ENCODE measurements at places on chromosomes 11 and 22.

- no peak for DNase-seq
Observed at GRCh38 chr11:7611411-7611810, 61.9 kb downstream of the CYB5R2 start.

GRCh38 chr11:68974421-68975194 is 6.2 kb downstream of the MRGPRD start:
- no peak for DNase-seq

- no peak for DNase-seq
Observed at GRCh38 chr22:39655831-39656230, 85.3 kb downstream of the CACNA1I start.

DNA sequence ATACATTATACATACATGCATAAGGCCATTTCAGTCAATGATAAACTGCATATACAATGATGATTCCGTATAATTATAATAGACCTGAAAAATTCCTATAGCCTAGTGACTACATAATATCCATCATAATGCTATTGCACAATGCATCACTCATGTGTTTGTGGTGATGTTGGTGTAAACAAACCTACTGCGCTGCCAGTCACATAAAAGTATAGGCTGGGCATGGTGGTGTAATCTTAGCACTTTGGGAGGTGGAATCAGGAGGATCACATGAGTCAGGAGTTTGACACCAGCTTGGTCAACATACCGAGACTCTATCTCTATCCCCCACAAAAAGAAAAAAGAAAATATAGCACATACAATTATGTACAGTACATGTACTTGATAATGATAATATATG is 163.7 kb upstream of the DDI1 start:
- DNase-seq = no peak

DNA sequence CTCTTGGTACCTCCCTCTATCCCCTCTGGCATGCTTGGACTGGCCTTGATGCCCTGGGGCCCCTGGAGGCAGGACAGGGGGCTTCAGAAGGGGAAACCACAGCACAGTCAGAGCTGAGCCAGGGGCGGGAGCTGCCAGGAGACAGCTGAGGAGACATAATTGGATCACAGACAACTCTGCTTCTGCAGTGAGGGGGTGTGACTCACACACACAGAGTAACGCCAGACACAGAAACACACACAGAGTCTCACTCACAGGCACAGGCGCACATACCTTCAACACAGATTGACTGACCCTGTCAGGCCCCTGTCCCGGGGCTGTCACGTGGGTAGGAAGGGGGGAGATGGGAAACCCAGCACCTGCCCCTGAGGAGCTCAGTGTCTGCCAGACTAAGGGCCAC is 20.6 kb downstream of the STARD10 start:
- peak; percentile 55 for DNase-seq

- no peak for DNase-seq
Observed at GRCh38 chr22:38030311-38031133, 26.7 kb upstream of the PICK1 start.

- DNase-seq = no peak
Observed at GRCh38 chr22:26675687-26676268, 18.4 kb downstream of the MIAT start.

GRCh38 chr22:44408829-44409192 is 89.2 kb downstream of the RTL6 start:
- DNase-seq = no peak

DNA sequence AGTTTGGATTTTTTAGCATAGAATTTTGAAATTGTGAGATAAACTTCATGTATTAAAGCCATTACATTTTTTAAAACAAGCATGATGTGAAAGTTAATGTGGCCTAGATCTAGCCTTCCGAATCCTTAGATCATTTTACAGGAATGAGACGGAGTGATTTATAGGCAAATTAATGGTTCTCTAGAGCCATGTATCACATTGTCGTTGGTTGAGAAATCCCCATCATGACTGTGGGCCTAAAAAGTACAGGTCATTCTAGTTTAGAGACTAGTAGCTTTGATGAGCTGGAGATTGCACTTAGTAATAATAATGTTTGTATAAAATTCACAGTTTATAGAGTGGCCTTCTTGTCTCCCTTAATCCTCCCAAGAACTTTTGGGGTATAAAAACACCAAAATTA is 7.1 kb downstream of the EWSR1 start:
- no peak for DNase-seq

GRCh38 chr22:32796865-32797573 is 4.5 kb upstream of the TIMP3 start:
- DNase-seq = peak; percentile 82

DNA sequence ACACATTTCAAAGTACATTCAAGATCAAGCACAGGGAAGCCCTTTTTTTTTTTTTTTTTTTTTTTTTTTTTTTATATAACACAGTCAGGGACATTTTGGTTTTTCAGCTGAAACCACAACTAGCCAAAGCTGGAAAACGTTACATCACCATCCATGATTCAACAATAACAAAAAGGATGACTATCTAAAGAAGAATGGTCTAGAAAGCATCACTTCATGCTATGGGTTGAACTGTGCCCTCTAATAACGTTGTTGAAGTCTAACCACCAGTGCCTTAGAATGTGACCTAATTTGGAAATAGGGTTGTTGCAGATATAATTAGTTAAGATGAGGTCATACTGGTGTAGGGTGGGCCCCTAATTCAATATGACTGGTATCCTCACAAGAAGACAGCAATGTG is 46.6 kb downstream of the MTMR2 start:
- DNase-seq = no peak

DNA sequence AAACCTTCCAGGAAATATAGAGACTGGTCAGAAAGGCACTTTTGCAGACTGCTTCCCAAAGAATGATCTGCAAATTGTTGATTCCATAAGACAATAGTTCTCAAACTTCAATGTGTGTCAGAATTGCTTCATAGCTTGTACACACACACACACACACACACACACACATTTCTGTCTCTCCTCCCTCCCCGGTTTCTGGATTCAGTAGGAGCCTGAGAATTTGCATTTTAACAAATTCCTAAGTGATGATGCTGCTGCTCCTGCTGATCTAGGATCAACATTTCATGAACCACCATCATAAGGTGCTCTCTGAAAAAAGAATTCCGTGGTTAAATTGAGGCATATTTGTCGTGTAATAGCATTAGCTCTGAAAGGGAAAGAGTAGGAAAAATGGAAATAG is 35.3 kb upstream of the FZD4 start:
- no peak for DNase-seq

DNA sequence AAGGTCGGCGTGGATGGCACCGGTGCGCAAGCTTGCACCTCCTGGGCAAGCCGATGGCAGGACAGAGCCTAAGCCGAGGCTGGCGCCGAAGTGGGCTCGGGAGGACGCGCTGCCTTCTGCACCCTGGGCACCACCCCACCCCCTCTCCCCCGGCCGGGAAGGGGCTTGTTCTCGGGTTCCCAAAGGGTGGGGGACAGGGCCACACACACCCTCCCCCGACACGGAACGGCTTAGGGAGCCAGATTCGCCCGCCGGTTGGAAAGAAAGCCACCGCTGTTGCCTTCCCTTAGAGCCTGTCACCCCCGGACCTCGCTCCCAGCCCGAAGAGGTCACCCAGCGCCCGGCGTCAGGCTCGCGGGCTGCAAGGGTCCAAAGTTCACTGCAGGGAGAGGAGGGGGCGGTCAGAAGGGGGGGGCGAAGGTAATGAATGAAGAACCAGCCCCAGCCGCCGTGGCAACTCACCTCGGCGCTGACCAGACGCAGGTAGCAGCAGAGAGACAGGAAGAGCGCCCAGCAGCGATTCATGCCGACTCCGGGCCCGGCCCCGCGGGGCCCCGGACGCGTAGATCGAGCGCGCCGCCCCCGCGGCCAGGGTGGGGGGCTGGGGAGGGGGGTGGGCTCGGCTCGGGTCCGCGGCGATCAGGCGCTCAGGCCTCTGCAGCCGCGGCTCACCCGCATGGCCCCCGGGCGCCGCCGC is 1.2 kb downstream of the PDGFB start:
- DNase-seq = no peak

GRCh38 chr22:48941033-48941902 is 886.4 kb downstream of the BRD1 start:
- DNase-seq = no peak

DNA sequence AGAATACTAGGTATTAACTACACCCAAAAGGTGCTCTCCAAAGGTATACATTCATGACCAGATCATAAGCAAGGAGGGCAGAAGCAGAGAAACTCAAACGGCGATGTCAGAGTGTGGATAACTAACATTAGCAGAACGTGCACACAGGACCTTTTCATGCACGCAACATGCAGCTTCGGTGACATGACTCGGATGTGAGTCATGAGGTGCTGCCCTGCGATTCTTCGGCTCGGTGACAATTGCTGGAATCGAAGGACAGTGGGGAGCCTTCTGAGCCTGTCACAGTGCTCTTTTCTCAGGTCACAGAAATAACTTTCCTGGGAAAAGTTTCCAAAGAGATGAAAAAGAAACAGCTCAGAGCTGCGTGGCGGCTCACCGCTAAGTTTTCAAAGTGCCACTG is 418.5 kb upstream of the SYN3 start:
- DNase-seq = no peak

All from globus pallidus (tissue), 1 donor.